Cerebellum (tissue), 4 donors: ENCODE measurements at places on chromosomes 3 and 15. TPM values are rescaled to one million over a fixed set of nuclear protein-coding genes. Genes with fewer than 3 reads are reported as not detected.

Gene SAXO2
- total RNA-seq = 13.8 TPM

Gene SLC28A2
- not detected for total RNA-seq

Gene GNAT1
- not detected for total RNA-seq

Gene ZNF620
- total RNA-seq = 12.5 TPM

Gene TNFAIP8L3
- 3.2 TPM for total RNA-seq

Gene EHHADH
- 1.5 TPM for total RNA-seq

Gene ZKSCAN7
- 27.1 TPM for total RNA-seq

Gene ROPN1
- total RNA-seq = not detected

Gene CCDC39
- 0.54 TPM for total RNA-seq

Gene FRMD5
- 27.9 TPM for total RNA-seq
